ENCODE measurements at places on chromosomes 2 and 18.

DNA sequence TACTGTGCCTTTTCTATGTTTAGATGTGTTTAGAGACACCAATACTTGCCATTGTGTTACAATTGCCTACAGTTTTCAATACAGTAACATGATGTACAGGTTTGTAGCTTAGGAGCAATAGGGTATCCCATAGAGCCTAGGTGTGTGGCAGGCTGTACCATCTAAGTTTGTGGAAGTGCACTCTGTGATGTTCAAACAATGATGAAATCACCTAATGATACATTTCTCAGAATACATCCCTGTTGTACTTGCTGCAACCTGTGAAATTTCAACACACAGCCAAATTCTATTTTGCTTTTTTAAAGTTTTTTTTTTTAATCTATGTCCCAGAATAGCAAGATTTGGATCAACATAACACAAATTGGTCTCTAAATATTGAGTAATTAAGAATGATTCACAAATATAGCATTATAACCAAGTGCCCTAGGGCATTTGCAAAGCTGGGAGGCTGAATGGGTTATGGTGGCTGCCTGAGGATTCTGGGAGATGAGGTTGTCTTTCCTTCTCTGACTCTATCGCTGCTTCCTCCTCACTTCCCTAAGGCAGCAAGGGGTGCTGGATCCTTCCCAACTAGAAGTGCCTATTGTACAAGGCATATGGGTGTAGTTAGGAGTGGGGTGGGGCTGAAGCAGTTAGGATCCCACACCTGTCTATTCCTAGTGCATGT is 78.3 kb downstream of the SKA1 start:
- DNase-seq = no peak

DNA sequence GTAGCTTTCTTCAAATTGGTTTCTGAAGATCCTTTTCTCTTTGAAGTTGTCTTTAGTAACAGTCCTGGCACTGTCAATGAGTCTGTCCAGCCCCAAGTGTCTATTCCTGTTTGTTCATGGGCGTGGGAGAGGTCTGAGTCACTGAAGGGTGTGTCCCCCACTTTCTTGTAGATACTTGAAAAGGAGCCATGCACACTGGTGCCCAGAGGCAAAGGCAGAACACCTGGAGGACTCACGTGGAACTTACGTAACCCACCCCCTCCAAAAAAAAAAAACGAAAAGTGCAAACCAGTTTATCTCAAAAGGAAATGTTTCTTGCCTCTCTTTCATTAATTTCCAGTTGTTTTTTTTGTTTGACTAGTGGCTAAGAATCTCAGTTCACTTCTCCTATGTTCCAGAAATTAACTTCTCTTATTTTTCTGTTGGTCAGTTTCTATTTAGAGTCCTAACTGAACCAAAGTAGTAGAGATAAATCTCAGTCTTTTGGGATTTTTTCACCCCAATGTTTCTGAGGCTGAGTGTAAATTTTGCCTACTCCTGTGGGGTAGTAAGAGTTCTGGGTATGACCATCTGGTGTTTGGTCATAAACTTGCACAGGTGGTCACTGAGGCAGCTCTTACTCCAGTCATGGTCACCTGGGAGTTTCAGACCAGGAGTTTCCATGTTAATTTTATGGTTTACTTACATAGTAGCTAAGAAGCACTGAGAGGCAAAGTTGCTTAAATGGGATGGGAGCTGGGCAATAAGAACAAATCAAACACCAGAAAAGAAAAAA is 54.9 kb downstream of the DSC3 start:
- no peak for DNase-seq

DNA sequence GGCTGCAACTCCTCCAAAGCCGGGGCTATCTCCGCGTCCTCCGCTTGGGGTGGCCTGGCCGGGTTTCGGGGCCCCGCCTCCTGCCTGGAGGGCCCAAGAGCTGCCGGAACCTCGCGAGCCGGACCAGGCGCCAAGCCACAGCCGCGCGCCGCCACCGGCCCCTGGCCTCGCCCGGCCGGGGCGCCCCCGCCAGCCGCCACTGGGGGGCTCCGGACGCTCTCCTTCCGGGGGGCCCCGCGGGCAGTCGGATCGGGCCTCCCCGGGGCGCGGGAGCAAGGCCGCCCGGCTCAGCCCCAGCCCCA is 17.4 kb upstream of the HAAO start:
- DNase-seq = peak; percentile 46

GRCh38 chr2:72204156-72204785 is 56.6 kb upstream of the CYP26B1 start:
- no peak for DNase-seq

DNA sequence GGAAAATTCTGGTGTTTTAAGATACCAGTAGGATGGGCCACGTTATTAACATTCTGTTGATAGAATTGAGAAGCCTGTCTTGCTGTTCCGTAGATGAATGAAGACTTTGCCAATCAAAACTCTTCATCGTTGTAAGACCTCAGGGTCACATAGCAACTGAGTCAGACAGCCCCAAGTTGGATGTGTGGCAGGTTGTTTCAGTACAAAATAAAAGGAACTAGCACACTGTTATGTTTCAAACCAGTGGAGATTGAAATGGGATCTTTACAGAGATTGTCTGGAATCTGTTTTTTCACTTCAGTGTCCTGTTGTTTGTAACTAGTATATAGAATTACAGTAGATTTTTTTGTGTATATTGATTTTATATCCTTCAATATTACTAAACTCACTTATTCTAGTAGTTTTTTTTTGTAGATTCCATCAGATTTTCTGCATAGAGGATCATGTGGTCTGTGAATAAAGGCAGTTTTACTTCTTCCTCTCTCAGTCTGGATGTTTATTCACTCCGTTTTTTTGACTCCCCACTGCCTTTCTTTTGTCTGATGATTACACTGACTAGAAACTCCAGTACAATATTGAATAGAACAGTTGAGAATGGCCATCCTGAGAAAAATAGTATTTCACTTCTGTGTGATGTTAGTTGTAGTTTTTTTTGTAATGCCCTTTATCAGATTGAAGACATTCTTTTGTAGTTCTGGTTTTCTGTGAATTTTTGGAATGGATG is 22.7 kb downstream of the EPC2 start:
- no peak for DNase-seq
